DMS53 (cell line): ENCODE measurements at places on chromosomes 2 and 18.

- DNase-seq, result no peak
These were observed 88.5 kb downstream of the MEIS1 start for GRCh38 chr2:66523377-66523969.

- no peak for DNase-seq
These were observed 12.3 kb downstream of the STAT1 start for GRCh38 chr2:191001624-191002023.

- no peak for DNase-seq
These were observed 706.7 kb upstream of the TMEFF2 start for GRCh38 chr2:192901446-192901845.

DNA sequence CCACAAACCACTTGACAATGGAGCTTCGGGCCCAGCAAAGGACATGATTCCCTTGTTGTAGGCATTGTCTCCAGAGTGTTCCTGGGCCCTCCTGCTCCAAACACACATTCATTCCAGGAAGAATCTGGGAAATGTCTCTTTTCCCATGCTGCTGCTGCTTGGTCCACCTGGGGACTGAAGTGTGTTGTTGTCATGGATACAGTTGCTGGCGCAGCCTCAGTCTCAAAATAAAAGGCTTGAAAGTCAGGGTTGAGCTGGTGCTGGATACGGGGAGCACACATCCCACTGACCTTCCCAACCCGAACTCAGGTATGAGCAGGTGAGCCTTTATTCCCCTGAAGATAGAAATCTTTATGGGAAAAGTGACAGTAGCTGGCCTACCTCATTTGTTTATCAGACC is 30.6 kb upstream of the SPP2 start:
- DNase-seq, result peak; percentile 54

DNA sequence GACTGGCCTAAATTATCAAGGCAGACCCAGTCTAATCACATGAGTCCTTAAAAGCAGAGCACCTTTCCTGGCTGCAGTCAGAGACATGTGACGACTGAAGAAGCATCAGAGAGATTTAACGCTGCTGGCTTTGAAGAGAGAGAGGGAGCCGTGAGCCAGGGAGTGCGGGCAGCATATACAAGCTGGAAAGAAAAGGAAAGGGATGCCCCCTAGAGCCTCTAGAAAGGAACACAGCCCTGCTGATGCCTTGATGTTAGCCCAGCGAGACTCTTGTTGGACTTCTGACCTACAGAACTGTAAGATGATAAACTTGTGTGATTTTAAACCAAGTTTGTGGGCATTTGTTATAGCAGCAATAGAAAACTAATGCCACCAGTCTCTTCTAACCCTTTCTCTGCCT is 58.1 kb downstream of the HEATR5B start:
- peak; percentile 46 for DNase-seq

DNA sequence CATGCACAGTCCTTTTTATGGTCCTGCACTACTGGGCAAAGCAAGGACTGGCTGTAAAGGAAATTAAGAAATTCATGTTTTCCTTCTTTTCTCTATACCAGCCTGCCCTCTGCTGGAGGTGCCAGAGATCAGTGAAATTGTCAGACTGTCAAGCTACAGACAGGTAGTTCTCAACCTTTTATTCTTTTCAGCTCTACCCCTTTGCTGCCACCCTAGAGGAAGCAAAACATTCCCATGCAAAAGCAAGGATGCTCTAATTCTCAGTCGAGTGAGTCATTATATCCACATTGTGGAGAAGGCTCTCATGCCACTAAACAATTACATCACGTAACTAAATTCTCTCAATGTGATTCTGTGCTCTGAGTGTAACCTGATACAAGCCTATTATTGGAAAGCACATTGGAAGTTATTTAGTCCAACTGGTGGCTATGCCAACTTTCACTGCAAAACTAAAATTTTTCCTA is 25.0 kb upstream of the RAPGEF4 start:
- peak; percentile 98 for DNase-seq

DNA sequence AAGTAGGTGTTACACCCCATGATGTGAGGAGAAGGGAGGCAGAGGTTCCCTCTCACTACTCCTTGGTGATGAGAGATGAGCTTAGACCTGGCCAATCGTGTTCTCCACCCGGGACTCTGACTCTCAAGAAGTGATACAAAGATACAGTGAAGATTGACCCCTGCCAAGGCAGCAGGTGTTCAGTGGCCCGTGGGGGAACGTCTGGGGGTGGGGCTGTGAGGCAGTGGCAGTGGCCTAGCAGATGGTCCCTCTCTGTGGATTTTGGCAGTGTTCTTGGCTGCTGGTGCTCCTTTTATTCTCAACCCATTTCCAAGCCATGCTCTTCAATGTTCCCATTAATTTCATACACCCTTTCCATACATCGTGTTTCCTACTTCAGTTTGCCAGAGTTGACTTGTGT is 120.4 kb upstream of the NEDD4L start:
- DNase-seq, result no peak

GRCh38 chr18:21194871-21195771 is 46.9 kb upstream of the GREB1L start:
- DNase-seq, result peak; percentile 59

DNA sequence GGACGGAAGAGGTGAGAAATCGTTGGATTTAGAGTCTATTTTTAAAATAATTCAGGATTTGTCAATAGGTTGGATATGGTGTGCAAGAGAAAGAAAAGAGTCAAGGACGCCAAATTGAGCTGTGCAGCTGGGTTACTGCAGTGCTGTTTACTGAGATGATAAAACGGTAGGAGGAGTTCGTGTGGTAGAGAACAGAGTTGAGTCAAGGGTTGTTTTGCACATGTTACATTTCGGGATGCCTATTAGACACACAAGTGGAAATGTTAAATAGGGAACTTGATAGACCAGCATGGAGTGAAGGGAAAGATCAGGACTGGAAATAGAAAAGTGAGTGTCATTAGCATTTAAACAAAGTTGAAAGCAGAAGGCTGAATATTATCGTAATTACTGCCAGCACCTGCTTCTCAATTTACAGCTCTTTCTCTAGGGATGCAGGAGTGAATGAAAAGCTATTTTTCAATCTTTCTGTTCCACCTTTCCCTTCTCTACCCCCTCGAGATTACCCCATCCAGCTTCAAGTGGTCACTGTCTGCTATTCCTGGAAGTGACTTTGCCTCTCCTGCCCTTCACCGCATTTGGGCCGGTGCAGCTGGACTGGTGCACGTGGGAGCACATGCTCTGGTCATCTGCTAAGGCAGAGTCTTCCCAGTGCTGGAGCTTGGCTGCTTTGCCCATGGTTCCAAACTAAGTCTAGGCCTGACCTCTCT is 30.3 kb downstream of the GPR75 start:
- no peak for DNase-seq

- peak; percentile 27 for DNase-seq
These were observed 1.6 kb downstream of the CD8A start for GRCh38 chr2:86788881-86789686.

- DNase-seq, result peak; percentile 82
These were observed 156.3 kb downstream of the SUCLG1 start for GRCh38 chr2:84302513-84303412.

- peak; percentile 5 for DNase-seq
These were observed 684.0 kb downstream of the DSC3 start for GRCh38 chr18:30358555-30358954.

DNA sequence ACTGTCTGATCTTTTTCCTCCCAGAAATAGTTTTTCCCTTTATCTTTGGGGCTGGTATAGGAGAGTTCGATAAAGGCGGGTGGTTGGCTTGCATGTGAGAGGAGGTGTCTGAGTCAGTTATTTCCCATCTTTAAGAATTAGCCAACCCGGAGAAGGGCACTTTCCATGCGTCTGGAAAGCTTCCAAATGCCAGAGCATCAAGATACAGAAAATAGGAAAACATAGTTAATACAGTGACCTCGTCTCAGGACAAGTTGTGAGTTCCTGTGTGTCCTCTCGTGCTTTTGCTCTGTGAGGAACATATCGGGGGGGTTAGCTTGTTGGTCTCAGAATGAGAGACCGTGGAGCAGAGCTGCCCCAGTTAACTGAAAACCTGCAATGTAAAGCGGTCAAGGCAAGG is 18.7 kb upstream of the PUM2 start:
- DNase-seq, result no peak

DNA sequence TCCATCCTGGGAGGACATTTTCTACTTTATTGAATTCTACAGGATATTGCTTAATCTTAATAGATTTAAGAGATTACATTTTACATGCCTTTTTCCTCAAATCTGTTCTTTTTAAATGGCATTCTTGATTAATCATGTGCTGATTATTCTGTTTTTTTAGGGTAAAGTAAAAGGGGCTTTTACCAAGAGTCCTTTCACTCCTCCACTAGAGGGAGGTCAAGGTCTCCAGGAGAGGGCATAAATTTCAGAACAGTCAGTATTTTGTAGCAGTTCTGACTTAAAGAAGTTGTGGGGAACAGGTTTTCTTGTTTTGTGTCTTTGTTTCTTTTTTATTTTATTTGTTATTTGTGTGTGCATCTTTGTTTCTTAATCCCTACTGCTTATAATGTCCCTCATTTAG is 25.4 kb downstream of the WDR75 start:
- peak; percentile 69 for DNase-seq

GRCh38 chr2:127641846-127642507 is 4.0 kb upstream of the GPR17 start:
- DNase-seq, result no peak

DNA sequence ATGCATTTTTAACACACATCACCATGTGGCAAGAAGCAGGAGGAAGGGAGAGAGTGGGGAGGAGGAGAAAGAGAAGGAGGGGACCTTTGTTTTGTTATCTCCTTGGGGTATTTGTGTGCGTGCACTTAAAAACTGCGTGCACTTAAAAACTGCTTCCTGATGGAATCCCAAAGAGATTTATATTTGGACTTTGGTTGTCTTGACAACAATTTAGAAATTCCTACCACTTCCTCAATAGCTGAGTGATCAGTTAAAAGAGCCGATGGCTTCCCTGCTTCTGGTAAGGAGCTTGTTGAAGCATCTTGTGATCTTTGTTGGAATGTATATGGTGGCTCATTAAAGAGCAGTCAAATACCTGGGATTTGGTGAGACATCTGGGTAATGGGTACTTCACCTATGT is 4.5 kb downstream of the RAB31 start:
- DNase-seq, result no peak

DNA sequence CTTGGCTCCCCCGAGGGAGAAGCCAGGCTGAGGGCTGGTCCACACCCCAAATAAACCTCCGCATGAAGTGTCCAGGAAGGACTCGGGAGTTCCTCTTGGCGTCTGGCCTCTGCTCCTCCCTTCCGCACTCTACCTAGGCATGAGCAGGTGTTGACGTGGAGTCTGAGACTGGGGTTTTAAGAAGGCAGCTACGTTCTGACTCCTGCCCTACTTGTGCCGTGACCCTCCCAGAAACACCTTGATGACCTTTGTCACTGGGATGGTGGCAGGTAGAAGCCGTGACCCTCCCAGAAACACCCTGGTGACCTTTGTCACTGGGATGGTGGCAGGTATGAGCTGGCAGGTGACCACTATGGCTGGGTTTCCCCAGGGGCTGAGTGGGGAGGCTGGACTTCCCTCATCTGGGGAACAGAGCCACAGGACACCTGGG is 54.8 kb downstream of the HS6ST1 start:
- no peak for DNase-seq

DNA sequence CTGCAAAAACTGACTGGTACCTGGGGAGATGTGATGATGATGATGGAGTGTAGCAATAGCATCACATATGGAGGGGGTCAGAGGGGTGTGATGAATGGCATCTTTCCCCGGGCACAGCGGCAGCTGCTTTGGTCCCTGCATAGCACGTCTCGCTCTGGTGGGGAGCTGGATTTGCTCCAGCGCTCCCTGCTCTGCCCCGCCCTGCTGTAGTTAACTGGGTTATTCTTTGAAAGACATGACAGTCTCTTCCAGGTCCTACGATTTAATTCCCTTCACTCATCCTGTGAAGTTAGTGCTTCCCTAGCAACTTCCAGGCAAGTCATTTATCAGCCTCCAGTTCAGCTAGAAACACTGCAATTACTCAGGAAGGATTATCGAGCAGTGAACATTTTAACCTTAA is 463.1 kb downstream of the TSN start:
- DNase-seq, result no peak

DNA sequence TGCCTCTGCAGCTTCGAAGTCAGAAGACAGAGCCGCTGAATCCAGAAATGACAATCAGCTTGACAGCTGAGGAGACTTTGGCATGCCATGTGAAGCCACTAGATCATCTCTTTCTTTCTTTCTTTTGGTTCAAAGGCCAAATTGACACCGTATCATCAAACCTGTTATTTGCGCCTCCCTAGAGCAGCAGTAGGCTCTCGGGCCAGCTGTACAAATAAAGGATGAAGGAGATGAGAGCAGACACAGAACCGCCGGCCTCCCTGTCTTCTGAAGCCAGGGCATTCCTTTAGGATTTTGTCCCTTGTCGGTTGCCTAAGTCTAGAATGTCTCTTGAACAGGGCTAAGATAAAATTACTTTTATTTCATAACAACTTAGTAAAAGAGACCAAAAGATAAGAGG is 36.8 kb downstream of the COL4A4 start:
- DNase-seq, result peak; percentile 80

DNA sequence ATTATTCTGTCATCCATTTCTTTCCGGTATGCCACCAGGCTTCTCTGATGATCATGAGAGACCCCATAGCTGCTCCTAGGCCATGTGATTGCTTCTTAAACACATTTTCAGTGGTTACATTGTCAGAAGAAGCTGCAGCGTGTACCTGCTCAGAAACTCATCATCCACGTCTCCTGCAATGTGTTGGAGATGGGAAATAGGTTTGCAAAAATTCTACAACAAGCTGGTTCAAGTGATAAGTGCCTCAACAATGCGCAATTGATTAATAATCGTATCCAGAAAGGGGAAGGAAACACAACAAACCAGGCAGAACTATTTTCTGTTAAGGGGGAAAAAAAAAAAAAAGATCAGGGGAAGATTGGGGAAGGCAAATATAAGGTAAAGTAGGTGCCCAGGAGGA is 75.7 kb upstream of the THUMPD2 start:
- no peak for DNase-seq

DNA sequence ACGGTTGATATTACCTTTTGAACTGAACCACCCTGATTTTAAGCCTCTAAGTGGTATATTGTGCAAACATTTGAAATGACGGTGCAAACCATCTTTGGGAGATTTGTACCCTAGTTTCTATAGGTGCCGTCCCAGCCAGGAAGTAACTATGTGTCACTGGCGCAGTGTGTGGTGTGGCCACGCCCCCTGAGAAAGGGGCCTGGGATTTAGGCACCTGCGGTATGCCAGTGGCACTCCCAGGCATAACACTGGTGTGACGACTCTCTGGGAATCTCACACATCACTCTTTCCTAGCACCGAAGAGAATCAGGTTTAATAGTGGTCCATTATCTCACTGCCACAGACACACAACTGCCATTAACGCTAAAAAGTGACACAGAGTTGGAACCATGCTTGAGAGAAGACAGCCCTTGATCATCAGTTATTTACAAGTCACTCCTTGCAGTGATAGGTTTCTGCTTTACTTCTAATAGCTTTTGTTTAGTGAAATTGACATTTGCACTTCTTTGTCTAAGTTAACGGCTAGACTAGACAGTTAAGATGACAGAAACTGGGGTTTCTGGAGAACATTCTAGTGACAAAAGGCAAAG is 11.1 kb downstream of the AQP4 start:
- DNase-seq, result no peak

GRCh38 chr18:23442958-23443357 is 10.1 kb upstream of the RIOK3 start:
- DNase-seq, result no peak

- DNase-seq, result no peak
These were observed 16.8 kb downstream of the SP140L start for GRCh38 chr2:230343747-230344146.
